ENCODE measurements at places on chromosomes 13 and 19.

DNA sequence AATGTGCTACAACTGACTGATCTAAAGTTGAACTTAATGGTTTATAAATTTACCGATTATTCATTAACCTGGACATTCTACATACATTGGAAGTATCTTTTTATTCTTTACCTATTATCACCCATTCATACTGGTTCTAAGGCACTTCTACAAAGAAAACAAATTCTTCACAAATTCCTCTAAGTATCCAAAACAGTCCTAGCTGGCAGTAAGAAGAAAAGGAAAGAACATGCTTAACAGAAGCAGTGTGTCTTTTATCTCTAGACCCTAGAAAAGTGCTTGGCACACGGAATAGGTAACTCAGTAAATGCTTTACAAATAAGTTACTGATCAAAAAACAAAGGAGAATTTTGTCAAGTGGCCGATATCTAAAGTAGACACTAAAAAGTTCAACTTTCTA, 32.8 kb downstream of the TSC22D1 start:
- DNase-seq, result no peak

GRCh38 chr13:42181381-42181953, 90.5 kb upstream of the AKAP11 start:
- no peak for DNase-seq

DNA sequence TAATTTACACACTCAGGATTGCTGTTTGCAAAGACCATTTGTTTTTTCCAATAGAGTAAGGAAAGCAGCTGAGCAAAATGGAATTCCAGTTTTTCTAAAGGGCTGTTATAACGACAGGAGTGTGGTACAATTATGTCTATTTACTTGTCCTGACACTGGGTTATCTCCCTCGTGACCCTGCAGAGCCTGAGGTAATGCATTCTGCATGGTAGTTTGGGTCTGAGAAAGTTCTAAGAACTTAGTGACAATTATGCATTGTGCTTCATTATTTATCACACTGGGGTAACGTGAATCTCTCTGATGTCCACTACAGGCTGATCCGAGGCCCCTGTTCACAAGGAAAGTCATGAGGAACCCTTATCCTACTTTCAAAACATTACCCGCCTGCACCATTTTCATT, 50.7 kb upstream of the EDNRB start:
- DNase-seq, result no peak

GRCh38 chr13:80973721-80974120, 632.8 kb upstream of the SPRY2 start:
- DNase-seq, result no peak

- no peak for DNase-seq
These were observed 45.6 kb downstream of the ZNF283 start for GRCh38 chr19:43872547-43873336.

- DNase-seq, result no peak
These were observed 168.3 kb downstream of the COL4A1 start for GRCh38 chr13:110138700-110139036.

- no peak for DNase-seq
These were observed 16.5 kb upstream of the CACTIN start for GRCh38 chr19:3642987-3643673.

DNA sequence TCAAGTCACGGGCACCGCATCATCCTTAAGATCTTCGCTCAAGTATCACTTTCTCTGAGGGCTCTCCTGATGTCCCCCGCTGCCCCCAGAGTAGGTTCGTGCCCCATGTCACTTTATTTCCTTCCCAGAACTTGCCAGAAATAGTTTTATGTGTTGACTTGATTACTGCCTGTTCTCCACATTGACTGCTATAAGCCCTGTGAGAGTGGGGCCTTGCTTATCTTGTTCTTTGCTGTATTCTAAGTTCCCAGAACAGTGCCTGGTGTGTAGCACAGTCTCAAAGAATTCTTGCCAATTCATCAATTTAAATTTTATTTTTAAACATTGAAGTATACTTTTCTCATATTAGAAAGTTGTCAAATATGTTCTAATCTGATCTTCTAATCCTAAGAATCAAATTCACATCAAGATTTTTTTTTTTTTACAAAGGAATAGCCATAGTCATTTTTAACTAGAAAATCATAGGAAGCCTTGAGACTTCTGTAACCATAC, 32.1 kb upstream of the GPR183 start:
- DNase-seq, result no peak

DNA sequence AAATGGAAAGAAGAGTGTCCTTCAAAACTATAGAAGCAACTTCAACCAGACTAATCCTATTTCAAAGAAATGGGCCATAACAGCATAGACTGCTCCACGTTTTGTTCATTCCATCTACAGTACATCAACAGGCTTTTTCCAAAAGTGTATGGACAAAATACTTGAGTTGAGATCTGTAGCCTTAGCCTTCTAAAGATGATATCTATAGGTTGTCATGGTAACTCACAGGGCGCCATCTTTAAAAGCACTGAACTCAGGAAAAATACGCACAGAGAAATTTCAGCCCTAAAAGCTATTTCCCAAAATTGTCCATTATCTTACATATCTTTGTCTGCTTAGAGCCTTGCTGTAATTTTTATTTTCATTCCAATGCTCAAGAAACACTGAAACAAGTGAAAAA, 439.4 kb upstream of the NBEA start:
- DNase-seq, result no peak

- no peak for DNase-seq
These were observed 59.3 kb downstream of the OXGR1 start for GRCh38 chr13:96934889-96935489.

DNA sequence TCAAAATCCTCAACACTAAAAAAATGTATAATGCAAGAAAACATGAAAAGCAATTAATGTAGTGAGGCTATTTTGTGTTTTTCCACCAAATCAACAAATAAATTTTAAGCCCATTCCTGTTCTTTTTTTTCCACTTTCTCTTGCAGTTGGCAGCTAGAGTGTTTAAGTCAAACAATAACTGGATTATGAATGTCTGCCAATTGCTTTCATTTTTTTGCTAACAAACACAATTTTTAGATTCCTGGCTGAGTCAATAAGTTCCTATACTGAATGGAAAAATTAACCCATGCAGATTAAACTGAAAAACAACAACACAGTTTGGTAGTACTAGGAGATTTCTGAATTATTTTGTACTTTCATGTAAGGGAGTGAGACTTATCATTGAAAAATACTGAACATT, 232.4 kb downstream of the SLITRK5 start:
- DNase-seq, result no peak

DNA sequence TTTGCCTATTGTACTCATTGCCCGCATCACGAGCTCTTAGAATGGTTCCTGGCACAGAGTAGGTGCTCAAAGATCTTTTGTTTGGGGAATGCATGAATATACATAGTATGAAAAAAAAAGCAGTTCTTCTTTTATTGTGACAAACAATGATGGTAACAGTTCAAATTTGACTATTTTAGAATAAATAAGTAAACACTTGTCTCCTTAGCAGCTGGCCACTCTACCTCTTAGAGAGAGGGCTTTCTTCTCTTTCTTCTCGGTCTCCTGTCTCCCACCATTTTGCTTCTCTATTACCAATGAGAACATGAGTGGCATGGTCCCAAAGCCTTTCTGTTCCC, 639 bp upstream of the SLAIN1 start:
- no peak for DNase-seq

- DNase-seq, result no peak
These were observed 7.2 kb downstream of the DNAJC15 start for GRCh38 chr13:43030548-43030947.

DNA sequence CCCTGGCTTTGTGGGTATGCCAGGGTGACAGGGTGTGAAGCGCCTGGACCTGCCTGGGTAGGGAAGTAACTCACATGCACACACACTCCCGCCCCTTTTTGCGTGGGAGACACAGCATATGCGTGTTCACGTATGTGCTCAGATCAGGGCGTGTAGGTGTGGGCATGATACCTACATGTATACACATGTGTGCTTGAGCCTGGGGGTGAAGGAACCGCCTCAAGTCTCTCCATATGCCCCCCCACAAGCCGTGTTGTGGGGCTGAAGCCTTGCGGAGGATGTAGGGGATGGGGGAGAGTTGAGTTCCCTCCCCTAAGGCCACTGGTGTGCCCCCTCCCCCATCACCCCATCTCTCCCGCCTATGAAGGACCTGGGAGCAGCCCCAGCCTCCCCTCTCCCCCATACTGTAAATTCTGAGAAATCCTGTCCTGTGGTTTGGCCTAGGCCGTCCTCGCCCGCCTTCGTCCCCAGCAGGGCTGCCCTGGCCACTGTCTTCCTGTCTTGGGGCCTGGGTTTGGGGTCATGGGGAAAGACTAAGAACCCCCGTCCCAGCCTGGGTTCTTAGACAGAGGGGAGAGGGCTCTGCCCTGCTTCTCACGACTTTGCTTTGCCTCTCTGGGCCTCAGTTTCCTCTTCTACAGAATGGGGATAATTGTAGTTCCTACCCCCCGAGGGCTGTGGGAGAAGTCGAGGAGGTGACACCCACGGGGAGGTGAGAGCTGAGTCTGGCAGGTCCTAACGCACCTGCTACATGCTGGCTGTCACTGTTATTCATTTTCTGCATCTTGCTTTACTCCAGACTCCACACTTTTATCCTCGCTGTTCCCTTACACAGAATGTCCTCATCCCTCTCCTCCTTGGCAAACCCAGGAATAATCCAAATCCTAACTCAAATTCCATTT, 14.3 kb downstream of the ACTL9 start:
- DNase-seq, result no peak

DNA sequence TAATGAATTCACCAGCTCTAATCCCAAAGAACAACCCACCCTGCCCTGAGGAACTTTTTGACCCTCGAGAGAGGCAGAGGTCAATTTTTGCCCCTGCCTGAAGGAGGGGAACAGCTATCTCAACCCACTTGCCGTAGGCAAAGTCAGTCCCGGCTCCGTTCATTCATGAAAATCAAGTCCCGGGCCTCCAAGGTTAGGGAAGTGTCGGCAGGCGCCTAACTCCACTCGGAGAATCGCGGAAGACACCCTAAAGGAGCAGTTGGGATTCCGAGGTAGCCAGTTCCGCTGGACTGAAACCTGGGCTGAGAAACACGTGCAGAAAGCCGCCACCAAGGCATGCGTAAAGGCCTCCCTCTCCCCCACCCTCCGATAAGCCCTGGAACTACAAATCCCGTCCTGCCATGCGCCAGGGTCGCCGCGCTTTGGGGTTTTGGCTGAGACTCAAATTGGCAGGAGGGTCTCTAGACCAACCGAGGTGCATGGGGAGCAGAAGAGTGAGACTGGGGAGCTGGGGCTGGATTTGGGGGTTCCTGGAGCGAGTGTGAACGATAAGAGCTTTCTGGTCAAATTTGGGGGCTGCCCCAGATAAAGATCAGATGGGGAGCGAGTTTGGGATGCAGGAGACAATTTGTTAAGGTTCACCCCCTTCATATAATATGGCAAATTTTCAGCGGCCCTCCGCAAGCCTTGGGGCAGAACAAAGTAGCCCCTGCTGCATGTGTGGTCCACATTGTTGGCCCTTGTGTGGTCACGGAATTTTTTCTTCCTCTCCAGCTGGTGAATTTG, at the start of gene TNPO2:
Gene TNPO2, minus strand, starts transcription at position 292 of the 786 bp plus-strand sequence. CDS start 2,955 bp downstream, outside the sequence.
- peak; percentile 54 for DNase-seq

GRCh38 chr13:29887030-29887557, 36.7 kb upstream of the UBL3 start:
- no peak for DNase-seq

DNA sequence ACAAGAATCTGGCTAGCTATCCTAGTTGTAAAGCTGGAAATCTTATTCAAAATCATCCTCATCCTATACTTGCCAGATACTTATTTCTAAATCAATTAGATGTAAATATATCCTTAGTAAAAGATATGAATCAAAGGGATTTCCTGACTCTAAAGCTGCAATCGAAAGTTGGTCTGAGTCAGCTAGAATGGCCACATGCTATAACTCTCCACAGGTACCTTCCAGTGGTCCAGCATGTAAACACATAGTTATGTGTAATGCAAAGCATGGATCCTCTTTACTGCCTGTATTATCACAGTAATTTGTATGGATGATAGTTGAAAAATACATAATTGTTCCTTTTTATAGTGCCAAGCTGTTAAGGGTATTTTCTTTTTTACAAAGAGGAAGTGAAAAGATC, 27.4 kb downstream of the SLITRK6 start:
- DNase-seq, result no peak

GRCh38 chr19:5018224-5019015, 49.5 kb downstream of the KDM4B start:
- DNase-seq, result no peak

- DNase-seq, result no peak
These were observed 23.5 kb downstream of the FAM187B start for GRCh38 chr19:35204799-35205732.

- DNase-seq, result no peak
These were observed 22.4 kb downstream of the SIPA1L3 start for GRCh38 chr19:37929355-37929923.

- no peak for DNase-seq
These were observed 2.0 kb downstream of the CAPN12 start for GRCh38 chr19:38742296-38742695.

DNA sequence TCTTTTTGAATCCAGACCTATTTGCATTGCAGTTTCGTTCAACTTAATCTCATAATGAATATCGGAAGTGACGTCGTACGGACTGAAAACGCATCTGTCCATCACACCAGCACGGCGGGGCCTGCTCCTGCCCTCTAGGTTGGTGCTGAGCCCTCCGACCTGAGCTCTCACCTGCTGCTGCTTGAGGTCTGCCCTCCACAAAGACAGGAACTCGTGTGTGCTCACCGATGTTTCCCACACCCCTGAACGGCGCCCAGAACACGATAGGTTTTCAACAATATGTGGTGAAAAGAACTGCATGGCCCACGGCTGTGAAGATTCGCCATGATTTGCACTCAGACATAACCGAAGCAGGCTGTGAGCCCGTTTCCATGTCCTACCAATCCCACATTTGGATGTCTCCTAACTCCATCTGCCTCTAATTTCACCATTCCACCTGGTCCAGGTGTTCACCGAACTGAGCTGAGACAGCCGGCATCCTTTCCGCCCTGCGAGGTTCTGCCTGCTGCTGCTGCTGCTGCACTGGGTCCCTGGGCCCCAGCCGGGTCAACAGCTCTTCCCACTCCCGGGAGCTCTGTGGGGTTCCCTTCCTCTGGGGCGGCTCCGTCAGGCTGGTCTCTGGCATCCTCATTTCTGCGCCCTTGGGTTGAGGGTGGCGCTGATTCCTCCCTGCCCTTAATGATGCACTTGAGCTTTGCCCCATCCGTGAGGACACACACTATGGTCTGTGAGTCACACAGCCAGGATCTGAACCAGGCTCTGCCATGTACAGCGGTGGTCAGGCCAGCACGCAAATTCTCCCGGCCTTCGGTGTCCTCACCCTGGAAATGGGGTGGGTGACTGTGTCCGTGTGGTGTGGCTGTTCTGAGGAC, 20.9 kb downstream of the GRTP1 start:
- DNase-seq, result no peak

DNA sequence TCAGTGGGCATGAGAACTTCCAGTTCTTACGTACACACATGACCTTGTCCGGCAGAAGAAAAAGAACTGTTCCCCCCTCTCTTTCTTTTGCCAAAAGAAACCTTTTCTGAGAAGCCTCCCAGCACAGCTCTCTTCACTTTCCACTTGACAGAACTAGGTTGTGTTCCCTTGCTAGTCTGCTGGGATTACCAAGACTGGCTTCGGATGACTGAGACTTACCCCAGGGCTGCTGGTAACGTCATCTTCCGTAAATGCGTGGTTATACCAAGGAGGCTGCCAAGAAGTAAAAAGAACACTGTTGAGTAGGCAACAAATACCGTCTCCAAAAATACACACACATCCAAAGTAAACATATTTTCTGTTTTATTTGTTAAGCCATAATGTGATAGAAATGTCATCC, 908.2 kb downstream of the EFNB2 start:
- DNase-seq, result no peak

- DNase-seq, result no peak
These were observed 60.5 kb downstream of the ZNF557 start for GRCh38 chr19:7130043-7130442.

All from CD4-positive, alpha-beta T cell treated with Interleukin-15 for 4 hours (primary cell).